Amygdala (tissue), 56 donors: ENCODE measurements at places on chromosomes 6 and 20.

GRCh38 chr6:170280689-170281045 is 10.2 kb downstream of the DLL1 start:
- no peak for DNase-seq

DNA sequence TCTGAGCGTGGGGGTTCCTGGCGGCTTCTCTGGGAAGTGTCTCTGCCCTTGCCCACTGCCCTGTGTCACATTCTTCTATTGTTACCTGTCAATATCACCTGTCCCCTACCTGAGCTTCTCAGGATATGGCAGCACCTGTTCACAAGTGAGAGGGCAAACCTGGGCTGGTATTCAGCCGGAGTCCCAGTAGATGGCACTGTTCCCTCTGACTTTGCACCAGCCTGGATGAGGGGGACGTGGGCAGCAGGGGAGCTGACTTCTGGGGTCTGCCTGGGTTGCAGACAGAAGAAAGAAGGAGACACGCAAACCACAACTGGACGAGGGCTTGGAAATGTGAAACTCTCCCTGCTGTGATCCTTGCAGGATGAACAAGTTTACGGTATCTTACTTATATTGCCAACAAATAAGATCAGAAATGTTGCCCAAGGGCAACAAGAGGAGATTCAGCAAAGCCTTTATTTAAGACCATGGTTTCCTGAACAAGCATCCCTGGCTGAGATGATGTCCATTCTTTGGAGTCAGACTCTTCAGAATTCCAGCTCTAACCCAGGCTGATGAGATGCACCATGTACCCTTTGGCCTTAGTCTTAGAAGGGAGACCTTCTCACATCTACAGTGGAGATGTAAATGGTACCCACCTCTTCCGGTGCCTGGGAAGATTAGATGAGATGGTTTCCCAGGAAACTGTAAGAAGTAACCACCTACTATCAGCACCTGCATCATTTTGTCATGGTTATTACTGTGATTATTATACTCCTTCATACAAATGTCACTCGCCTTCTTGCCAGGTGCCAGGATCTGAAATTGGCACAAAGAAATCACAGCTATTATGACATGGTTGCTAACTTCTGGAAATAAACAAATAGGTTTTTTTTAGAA is 400.0 kb upstream of the CDH4 start:
- no peak for DNase-seq

- no peak for DNase-seq
These were observed 53.9 kb upstream of the TAGAP start for GRCh38 chr6:159098636-159099106.

DNA sequence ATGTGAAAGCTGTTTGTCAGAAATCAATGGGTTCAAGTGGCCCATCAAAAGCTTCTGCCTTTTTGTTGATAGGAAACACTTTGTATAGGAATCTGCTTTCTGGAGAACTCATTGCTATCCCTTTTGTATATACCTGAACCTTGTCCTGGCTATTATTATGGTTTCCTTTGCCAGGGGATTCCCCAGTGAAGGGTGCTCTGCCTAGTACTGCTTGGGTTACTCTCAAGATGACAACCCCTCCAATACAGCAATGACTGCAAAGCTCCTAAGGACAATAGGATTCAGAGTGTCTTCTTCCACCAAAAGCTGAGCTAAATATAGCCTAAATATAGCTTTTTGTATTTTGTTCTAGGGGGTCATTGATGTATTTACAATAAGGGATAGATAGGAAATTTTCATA is 54.0 kb upstream of the PTPRK start:
- DNase-seq: no peak

- DNase-seq: no peak
These were observed 61.9 kb upstream of the PKIB start for GRCh38 chr6:122548281-122548680.
